Colonic mucosa (tissue), 4 donors: ENCODE measurements at places on chromosomes 3 and 15.

DNA sequence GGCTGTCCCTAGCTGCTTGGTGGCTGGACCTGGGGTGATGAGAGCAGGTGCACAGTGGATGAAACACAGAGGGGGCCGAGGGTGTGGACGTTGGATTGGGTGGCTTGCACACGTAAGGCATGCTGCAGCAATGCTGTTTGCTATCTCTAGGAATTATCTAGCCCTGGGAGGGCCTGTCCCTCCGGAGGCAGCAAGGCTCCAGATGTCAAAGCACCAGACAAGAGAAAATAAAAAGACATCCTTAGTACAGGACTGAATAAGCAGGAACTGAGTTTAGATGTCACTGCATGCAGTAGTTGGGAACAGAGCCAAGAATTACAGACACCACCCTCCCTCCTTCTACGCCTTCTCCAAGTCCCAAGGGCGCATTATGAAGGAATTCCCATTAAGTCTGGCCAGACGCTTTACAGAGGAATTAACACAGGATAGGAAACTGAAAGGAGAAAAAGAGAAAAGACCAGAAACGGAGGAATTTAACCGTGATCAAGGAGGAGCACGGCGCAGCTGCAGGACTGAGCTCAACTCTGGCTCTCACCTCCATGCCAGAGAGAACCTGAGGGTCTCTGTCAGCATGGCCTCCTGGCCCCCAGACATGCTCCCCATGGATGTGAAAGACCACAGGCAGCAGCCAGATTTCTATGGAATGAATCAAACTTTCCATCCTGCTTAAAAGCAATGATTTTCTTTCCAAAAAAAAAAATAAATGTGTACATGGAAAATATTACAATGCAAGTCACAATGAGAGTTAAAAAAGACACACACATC is 13.8 kb downstream of the ATP10A start:
- no peak for DNase-seq
- no peak overlapping the region for H3K4me3 ChIP-seq
- H3K27me3 ChIP-seq, result no peaks in the 10 kb centered on the region
- peaks cover 3% of the 10 kb centered on the region for H3K4me1 ChIP-seq
- peak overlapping the region; percentile 64 for H3K27ac ChIP-seq

DNA sequence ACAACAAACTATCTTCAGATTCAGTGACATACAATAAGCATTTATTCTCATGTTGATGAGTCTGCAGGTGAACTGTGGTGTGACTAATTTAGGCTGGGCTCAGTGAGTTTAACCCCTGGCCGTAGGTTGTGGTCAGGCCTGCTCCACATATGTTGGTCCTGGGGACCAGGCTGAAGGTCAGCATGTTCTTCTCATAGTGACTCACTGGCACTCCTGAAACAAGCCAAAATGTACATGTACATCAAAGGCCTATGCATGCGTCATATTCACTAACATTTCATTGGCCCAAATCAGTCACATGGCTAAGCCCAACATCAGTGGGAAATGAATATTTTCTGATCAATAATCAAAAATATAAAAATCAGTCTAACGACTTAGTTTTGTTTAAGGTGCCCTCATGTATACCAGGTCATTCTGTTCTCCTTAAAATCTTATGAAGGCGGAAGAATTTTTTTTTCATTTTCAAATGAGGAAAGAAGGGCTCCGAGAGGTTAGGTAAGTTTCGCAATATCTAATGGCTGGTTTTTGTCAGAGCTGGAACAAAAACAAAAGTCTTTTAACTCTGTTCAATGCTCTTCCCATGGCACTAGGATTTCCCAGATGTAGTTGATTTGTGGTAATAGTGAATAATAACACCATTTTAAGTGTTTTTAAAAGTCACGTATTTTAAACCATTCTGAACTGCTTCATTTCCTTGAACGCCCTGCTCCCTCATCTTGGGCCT is 148.5 kb downstream of the MFSD1 start:
- H3K4me3 ChIP-seq, result no peak overlapping the region
- H3K36me3 ChIP-seq, result no peaks in the 10 kb centered on the region
- no peak for DNase-seq
- H3K4me1 ChIP-seq, result no peaks in the 10 kb centered on the region
- H3K27ac ChIP-seq, result no peak overlapping the region

DNA sequence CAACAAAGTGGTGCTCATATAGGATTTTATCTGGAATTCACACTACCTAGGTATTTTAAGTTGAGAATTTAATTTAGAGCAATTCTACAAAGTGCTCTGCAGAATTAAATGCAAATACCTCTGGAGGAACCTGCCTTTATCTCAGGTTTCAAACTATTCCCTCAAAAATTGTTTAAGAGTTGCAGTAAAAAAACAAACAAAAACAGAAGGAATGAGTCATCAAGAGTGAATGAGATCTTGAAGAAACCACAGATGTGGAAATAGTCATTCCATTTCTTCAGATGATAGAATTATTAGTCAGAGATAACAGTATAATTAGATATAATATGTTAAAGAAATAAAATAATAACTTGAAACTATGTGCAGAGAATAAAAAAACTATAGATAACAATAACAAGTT is 80.8 kb upstream of the SCN5A start:
- H3K4me3 ChIP-seq, result no peak overlapping the region
- H3K27me3 ChIP-seq, result no peaks in the 10 kb centered on the region
- H3K27ac ChIP-seq, result no peak overlapping the region
- no peaks in the 10 kb centered on the region for H3K36me3 ChIP-seq
- no peaks in the 10 kb centered on the region for H3K4me1 ChIP-seq

- no peak overlapping the region for H3K27ac ChIP-seq
- H3K4me3 ChIP-seq, result no peak overlapping the region
- no peaks in the 10 kb centered on the region for H3K4me1 ChIP-seq
- no peak for DNase-seq
- H3K27me3 ChIP-seq, result no peaks in the 10 kb centered on the region
Measured at GRCh38 chr3:11551036-11551435, 92.7 kb downstream of the VGLL4 start.

DNA sequence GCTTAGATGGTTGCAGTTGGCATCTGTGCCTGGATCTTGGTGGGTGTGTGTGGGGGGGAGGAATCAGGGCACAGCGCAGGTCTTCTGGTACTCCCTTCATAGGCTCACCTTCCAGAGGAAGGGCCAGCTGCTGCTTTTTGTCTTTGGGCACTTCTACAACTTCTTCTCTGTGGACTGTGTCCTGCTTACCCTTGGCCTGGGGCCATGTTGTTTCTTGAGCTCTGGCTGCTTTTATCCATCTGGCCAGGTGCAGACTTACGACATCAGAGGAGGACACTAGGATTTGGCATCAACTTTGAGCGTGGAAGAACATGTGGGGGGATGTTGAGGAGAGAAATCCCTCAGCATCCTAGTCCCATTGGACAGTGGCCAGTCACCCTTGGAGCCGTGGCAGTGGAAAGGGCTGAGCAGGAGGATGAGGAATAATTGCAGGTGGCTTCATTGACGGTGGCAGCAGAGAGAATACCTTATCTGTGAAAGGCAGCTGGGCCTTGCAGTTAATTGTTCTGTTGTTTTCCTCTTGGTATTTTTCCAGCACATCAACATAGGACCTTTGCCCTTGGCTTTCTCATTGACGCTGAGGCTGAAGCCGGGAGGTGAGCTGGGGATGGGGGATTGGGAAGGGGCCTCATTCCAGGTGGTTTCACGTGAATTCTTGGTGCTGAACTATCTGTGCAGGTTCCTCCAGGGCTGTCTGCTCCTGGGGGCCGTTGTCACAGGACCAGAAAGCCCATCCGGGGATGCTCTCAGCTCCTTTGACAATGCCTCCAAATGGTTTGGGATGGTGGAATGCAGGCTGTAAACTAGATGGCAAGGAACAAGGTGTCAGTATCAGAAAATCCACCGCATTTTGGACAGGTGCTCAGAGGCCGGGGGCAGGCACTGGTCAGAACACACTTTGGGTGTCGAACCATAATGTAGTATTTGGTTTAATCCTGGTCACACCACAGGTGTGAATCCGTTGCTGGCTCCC is 9.7 kb downstream of the EPHB1 start:
- H3K36me3 ChIP-seq, result no peaks in the 10 kb centered on the region
- DNase-seq, result peak; percentile 17
- H3K4me3 ChIP-seq, result no peak overlapping the region
- H3K27me3 ChIP-seq, result no peaks in the 10 kb centered on the region
- H3K27ac ChIP-seq, result no peak overlapping the region

GRCh38 chr3:102457644-102458043 is 22.8 kb downstream of the ZPLD1 start:
- no peaks in the 10 kb centered on the region for H3K36me3 ChIP-seq
- H3K27me3 ChIP-seq, result no peaks in the 10 kb centered on the region
- no peaks in the 10 kb centered on the region for H3K4me1 ChIP-seq
- no peak overlapping the region for H3K27ac ChIP-seq

DNA sequence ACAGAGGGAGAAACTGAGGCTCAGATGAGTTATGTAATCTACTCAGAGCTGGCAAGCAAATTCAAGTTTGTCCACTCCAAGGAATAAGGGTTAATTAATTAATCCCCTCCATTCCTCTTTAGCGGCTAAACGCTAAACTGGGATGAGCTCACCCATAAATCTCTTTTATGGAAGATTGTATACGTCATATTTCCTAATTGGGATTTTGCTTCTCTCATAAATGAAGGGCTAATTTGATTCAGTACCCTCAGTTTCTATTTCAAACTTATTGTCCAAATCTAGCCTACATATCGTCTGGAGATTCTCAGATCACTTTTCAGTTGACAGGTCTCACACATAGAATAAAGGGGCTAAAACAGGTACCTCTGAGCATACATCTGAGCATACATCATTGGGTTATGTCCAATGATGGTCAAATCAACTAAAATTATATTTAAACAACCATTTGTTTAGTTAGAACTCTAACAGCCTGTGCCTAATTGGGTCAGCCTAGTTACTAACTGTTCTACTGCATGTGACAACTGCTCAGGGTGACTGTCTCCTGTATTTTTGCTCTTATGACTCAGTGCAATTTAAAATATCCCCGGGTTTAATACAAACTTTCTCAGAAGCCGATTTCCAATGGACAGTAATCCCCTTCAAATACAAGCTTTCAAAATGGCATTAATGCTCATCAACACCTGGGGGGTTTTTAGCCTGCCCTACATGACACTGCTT is 57.6 kb upstream of the PLXND1 start:
- H3K27ac ChIP-seq, result no peak overlapping the region
- H3K4me1 ChIP-seq, result no peaks in the 10 kb centered on the region
- H3K27me3 ChIP-seq, result no peaks in the 10 kb centered on the region

GRCh38 chr15:54675241-54675640 is 521.5 kb downstream of the RSL24D1 start:
- H3K36me3 ChIP-seq, result no peaks in the 10 kb centered on the region
- no peak for DNase-seq
- H3K4me1 ChIP-seq, result no peaks in the 10 kb centered on the region
- no peaks in the 10 kb centered on the region for H3K27me3 ChIP-seq
- no peak overlapping the region for H3K27ac ChIP-seq

GRCh38 chr15:63323798-63324563 is 46.6 kb downstream of the APH1B start:
- H3K27ac ChIP-seq, result no peak overlapping the region
- H3K36me3 ChIP-seq, result no peaks in the 10 kb centered on the region
- no peak overlapping the region for H3K4me3 ChIP-seq
- DNase-seq, result no peak
- H3K4me1 ChIP-seq, result no peaks in the 10 kb centered on the region

GRCh38 chr15:79084308-79084968 is 6.1 kb downstream of the RASGRF1 start:
- no peaks in the 10 kb centered on the region for H3K4me1 ChIP-seq
- no peak overlapping the region for H3K27ac ChIP-seq
- peaks cover 10% of the 10 kb centered on the region for H3K27me3 ChIP-seq
- no peak for DNase-seq

DNA sequence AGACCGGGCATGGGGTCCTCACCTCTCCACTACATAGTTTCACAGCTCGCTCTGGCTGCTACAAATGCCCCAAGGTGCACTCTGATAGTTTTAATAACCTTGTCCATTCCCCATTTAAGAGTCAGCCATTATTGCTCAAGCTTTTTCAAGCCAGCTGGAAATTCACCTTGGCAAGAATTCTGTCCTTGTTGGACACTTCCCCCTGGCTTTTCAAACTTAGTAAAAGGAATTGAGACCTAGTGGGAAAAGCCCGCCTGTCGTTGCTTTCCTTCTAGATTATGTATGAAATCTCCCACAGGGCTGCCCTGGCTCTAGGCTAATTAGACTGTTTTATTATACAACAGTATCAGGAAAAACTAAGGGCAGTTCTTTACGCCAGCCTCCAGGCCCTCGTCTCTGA is 293.7 kb upstream of the GADL1 start:
- no peak for DNase-seq
- H3K4me1 ChIP-seq, result no peaks in the 10 kb centered on the region
- no peak overlapping the region for H3K27ac ChIP-seq
- no peak overlapping the region for H3K4me3 ChIP-seq
- no peaks in the 10 kb centered on the region for H3K36me3 ChIP-seq
- no peaks in the 10 kb centered on the region for H3K27me3 ChIP-seq

DNA sequence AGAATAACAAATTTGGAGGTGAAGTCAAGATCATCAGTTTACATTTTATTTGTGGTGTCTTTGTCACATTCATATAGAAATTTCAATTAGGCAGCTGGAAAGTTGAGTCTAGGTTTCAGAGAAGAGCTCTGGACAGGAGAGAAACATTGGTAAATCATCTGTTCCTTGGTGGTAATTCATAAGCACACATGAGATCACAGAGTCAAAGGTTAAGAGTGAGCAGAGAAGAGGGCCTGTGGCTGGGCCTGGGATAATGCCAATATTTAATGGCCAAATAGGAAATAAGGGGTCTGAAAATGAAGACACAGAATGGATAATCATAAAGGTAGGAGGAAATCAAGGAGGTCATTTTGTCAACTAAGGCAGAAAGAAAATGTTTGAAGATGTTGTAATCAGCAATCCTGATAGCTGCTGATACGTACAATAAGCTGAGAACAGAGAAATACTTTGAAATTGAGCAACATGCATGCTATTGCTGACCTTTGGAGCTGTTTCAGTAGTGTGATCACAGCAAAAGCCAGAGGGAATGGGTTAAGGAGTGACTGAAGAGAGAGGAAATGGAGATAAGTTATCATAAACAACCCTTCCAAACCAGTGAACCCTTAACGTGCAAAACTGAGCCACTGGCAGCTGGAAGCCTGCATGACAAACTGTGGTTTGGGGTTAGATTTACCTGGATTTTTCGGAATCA is 692.8 kb downstream of the AGBL1 start:
- no peaks in the 10 kb centered on the region for H3K4me1 ChIP-seq
- DNase-seq, result peak; percentile 17
- no peak overlapping the region for H3K4me3 ChIP-seq

GRCh38 chr3:107416138-107416537 is 38.9 kb downstream of the CCDC54 start:
- H3K36me3 ChIP-seq, result no peaks in the 10 kb centered on the region
- H3K27me3 ChIP-seq, result no peaks in the 10 kb centered on the region
- no peaks in the 10 kb centered on the region for H3K4me1 ChIP-seq

DNA sequence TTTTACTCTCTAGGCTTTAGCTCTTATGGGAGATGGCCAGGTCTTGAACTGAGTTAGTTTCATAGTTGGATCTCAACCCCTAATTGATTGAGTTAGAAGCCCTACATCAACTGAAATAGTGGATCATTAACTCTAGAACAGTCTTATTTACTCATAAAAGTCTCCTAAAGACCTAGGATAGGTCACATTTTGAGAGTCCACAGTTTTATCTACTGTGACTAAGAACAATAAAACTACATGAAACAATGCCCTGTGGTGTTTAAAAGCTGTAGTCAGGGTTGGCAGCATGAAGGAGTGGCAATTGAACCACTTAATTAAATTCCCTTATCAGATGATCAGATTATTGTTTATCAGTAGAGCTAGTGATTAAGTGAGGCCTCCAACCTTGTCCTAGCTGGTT is 22.2 kb upstream of the IDH2 start:
- no peaks in the 10 kb centered on the region for H3K4me1 ChIP-seq
- no peak for DNase-seq
- no peaks in the 10 kb centered on the region for H3K27me3 ChIP-seq
- H3K36me3 ChIP-seq, result no peaks in the 10 kb centered on the region
